Stimulated activated CD8-positive, alpha-beta memory T cell treated with anti-CD3 and anti-CD28 coated beads, Interleukin-4, amount 100 ng/mL, for 48 hours (primary cell): ENCODE measurements at places on chromosomes 12 and 14.

DNA sequence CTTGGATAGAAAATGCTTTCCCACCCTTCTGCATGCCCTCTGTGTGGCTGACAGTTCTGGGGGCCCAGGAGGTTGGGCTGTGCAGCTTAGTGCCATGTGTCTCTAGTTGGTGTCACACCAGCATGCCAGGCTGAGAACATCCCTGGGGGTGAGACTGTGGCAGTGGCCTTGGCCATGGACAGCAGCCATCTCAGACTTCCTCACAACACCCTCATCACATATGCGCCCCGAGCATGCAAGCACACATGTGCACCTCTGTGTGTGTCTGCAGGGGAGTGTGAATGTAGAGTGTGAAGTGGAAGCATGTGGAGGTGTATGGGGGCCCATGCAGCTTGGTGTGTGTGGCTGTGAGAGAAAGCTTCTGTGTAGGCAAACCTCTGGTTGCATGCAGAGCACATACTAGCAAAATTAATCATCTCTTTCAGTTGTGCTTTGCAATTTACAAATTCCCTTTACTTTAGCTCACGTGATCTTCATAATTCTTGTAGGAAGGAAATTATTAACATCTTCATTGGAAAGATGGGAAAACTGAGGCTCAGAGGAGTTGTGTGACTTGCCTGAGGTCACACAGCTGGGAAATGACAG, 8.4 kb downstream of the ASIC1 start:
- DNase-seq, result no peak

GRCh38 chr12:55845361-55845760, 2.6 kb upstream of the MMP19 start:
- no peak for DNase-seq

GRCh38 chr12:98470469-98471082, 44.8 kb upstream of the TMPO start:
- no peak for DNase-seq

DNA sequence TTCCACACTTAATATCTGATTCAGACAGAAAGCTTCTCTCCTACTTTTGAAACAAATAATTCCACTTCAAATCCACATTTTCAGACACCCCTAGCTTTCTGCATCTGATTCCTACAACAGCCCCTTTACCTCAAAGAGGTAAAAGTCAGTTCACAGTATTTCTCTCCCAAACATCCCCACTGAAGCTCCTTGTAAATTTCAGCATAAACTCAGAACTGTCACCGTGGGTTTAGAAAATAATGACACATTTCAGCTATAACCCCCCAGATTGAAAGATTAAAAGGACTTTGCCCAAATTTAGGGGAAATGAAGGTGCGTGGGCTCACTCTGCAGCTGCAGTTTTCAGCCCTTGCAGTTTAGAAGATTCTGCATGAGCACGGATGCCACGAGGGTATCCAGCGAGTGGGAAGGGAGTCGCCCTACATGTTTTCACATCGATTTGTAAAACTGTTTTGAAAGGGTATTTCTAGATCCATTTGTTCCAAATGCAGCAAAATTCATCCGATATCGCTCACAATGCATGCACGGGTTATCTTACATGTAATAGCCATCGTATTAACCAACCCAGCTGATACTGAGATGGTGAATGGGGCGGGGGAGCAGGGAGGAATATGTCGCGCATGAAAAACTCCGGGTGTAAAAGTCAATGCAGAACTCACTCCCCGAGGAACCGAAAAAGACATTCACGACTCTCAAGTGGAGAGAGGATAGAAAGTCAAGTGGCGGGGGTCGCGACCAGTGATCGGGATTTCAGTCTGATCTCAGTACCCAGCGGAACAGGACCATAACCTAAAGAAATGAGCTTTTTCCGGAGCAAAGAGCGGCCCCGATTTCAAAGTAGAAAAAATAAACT, 5.0 kb upstream of the CCND2 start:
- no peak for DNase-seq

GRCh38 chr12:98154850-98155249, 360.5 kb upstream of the TMPO start:
- DNase-seq, result no peak

- no peak for DNase-seq
Measured at GRCh38 chr12:113456199-113456598, 15.5 kb downstream of the LHX5 start.

- peak; percentile 80 for DNase-seq
Measured at GRCh38 chr12:44875954-44876543, at the start of gene NELL2. NELL2 (minus strand) TSS chr12:44876315; CDS start chr12:44875869, 446 bp downstream.

- no peak for DNase-seq
Measured at GRCh38 chr12:14310866-14311265, 54.6 kb upstream of the ATF7IP start.

GRCh38 chr12:18496156-18496555, 234.8 kb downstream of the PIK3C2G start:
- DNase-seq, result no peak

DNA sequence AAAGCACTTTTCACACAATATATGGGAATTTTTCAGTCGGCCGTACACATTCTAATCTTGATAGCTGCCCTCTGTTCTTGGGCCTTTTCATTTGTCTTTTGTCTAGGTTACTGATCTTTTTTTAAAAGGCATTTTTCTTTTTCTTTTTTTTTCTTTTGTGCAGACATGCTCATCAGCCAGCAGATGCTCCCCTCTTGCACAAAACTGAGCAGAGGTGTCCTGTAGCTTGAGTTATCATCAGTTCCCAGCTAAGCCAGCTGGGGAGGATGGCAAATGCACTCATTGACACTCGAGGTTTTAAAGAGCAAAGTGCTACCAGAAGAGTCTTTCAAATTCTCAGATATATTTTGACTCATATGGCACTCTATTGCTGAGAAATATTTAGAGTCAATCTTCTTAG, 913.9 kb upstream of the SEL1L start:
- DNase-seq, result no peak

- no peak for DNase-seq
Measured at GRCh38 chr14:98890556-98891340, 381.2 kb downstream of the BCL11B start.

- no peak for DNase-seq
Measured at GRCh38 chr14:75368333-75368732, 59.5 kb upstream of the JDP2 start.

DNA sequence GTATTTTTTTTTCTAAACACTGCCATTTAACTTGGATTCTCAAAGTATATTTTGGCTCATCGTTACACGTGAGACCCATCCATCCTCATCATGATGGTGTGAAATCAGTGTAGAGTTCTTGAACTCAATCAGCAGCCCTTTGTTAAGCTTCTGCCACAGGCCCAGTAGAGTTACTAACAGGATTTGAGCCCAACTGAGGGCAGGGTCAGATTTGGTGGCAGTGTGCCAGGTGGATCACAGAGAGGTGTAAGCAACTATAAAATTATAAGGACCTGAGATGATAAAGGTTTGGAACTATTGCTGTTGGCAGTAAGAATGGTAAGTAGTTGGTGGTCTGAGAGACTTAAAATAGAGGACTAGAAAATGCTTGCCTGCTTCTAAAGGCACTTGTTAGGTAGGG, 72.8 kb downstream of the RASSF8 start:
- DNase-seq, result no peak

GRCh38 chr12:11777451-11777850, 128.0 kb downstream of the ETV6 start:
- DNase-seq, result no peak

DNA sequence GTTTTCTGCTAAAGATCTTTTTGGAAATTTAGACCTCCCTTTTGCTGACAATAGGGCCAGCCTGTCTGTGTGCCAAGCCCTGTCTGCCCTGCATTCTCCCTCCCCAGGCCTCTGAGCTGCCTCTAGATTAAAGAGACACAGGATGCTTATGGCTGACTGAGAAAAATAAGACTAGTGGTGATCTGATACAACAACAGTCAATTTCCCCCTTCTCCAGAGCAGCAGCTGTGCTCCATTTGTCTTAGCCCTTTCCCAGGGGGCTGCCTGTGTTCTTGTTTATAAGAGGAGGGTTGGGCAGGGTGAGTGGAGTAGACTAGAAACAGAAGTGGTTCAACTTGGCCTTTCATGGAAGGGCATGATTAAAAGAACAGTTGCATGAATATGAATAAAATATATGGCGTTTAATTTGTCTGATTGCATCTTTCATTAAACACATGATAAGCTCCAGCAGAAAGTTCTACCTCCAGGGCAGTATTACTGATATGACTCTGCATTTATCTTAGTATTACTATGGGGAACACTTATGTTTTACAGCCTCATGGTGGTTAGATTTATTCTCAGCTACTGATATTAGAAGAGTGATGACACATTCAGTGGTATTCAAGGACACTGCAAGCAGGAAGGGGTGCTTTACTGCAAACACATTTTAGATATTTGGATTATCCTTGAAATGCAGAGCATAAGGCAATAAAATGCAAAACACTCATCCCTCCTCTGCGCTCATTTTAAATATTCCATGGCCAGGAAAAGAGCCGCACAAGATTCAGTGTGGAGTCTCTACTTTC, 150.2 kb upstream of the CLEC14A start:
- no peak for DNase-seq

DNA sequence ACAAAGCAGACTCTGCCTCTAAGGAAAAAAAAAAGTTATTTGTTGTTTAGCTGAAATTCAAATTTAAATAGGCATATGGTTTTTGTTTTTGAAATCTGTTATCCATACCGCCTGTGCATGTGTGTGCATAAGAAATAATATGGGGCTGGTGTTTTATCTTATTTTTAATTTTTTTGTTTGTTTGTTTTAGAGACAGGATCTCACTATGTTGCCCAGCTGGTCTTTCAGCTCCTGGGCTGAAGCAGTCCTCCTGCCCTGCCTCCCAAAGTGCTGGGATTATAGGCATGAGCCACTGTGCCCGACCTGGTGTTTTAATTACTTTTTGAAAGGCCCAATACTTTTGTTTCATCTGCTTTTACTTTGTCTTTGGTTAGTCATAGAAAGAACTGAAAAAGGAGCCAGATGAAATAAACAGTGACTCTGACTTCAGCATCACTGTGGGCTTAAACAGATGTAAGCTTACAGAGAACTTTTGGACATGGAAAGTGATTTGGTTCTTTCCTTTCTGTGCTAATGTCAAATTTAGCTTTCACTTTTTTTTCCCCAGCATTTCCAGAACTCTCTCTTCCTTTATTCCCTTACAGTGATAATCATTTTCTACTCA, 37.2 kb downstream of the SUPT16H start:
- DNase-seq, result no peak

DNA sequence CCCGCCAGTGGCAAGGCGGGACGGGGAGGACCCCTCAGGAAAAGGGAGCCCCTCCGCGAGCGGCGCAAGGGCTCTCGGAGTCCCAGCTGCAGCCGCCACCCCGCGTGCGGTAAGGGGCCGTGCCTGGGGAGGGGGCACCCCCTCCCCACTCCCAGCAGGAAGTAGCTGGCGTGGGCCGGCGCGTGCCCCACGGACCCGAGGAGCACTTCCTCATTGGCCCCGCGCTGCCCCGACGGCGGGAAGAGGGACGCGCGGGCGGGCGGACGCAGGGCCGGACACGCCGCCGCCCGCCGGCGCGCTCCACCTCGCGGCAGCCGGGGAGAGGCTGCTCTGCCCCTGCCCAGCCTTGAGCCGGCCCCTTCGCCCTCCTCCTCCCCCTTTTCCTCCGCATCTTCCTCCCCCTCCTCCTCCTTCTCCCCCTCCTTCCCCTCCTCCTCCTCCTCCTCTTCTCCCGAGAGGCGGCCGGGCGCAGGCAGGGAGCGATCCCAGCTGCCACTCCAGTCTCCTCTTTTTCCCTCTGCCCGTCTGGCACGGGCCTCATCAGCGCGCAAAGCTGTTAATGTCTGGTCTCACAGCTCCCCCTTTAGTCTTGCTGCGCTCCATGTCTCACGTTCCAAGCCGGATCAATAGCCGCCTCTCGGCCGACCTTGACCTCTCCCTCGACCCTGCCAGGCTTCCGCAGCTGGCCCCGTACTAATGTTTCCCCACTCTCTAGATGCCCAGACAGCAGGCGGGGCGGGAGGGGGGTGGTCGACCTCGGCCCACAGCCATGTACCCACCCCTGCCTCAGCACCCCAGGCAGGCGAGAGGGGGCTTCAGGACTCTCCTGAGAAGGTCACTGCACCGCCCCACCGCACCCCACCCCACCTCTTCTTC, 2.6 kb upstream of the BCL11B start:
- peak; percentile 68 for DNase-seq

DNA sequence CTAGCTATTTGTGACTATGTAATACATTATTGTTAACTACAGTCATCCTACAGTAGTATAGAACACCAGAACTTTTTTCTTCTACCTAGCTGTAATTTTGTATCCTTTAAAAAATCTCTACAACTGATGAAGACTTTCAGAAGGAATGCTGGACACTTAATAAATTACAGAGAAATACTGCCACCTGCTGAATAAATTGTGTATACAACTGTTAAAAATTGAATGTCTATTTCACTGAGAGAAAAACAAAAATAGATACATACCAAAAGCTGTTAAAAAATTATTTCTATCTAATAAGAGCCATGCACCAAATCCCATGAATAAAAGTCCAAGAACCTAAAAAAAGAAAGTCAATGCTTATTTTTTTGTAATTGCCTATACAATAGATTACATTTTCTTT, 6.6 kb downstream of the TSPAN19 start:
- no peak for DNase-seq

- DNase-seq, result peak; percentile 66
Measured at GRCh38 chr12:69052613-69053408, 119.8 kb upstream of the CPM start.

DNA sequence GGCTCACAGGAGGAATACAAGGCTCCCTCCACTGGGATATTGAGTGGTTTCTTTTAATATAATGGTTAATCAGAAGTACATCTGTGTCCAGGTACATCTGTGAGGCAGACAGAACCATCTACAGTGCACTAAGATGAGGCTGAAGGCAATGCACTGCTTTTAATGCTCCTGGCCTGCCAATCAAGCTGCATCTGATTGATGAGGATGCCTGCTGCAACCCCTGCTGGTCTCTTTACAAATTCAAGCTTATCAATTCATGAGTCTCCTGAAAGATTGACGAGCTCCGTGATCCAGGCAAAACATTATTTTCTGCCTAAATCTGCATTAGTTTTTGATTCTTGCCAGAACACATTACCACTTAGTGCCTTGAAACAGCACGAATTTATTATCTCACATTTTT, 1139.1 kb downstream of the AACS start:
- no peak for DNase-seq

GRCh38 chr12:51269174-51270066, 795 bp downstream of the SMAGP start:
- DNase-seq, result peak; percentile 69

DNA sequence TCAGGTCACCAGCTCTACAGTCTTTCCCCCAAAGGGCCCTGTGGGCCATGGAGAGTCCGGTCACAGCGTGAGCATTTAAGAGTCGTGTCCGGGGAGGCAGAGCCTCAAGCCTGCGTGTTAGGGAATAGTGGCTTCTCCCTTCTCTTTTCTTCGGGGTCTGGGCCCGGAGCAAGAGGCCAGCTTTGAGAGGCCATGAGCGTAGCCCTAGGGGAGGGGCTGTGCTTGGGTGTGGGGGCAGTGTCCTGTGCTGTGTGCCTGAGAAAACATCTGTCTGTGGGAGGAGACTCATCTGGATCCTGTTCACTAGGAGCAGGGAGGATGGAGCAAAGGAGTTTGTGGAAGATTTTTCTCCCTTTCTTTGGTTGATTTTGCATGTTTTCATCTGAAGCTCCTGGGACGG, 5.3 kb downstream of the LRP1-AS start:
- no peak for DNase-seq

DNA sequence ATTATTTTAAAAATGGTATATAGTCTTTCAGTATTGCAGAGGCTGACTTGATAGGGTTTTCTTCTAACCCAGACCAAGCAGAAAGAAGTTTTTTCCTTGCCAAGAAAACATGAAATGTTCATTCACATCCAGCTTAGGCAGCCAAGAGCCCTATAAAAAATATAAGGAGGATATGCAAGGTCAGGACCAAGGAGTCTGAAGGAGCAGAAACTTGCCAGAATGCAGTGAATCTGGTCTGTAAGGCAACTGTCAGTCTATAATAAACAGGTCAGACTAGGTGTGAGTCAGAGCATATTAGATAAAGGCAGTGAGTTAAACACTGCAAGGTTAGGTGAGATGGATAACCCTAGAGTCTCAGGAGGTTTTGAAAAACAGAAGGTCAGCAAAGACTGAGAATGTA, 645.5 kb downstream of the C12orf50 start:
- no peak for DNase-seq
